ENCODE measurements at places on chromosomes 16 and 17.
A peak's percentile ranks its signal among the peaks of the same experiment; 100 is the strongest.

DNA sequence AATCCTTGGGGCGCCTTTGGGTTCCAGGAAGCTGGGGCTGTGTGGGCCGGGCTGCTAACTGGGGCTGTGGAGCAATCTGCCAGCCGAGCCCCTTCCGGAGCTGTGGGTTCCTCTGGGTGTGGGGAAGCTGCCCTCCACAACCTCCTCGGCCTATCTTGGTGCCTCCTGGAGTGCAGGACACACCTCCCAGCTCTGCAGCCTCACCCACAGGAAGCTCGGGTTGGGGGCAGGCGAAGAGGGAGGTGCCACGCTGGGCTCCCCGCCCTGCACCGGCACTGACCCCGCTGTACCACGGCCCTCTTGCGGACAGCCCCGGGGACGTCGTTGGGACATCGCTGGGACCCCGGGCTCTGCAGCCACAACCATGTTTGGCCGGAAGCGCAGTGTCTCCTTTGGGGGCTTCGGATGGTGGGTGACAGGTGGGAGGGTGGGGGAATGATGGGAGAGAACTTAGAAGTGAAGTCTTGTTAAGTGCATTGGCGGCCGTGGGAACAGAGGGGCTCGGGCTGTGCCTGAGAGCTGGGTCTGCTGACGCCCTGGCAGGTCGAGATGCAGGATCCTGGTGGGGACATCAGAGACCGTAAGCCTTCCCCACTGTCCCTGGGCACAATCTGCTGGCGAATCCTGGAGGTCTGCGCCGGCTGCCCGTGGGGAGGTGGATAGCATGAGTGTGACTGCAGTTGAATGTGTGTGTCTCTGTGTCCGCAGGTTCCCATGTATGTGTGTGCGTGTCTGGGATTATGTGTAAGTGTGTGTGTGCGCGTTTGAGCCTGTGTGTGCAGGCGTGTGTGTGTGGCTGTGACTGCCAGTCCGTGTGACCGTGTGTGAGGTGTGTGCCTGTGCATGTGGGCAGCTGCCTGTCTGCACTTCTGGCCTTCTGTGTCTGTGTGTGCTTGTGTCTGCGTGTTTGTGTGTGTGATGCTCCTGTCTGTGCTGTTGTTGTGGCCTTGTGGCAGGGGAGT lies at the start of gene RAP1GAP2:
Gene RAP1GAP2, plus strand, starts transcription at position 275 of the 962 bp plus-strand sequence. Its CDS starts 90 bp downstream, at position 365.
- DNase-seq = no peak

- DNase-seq = peak; percentile 97
These were observed 124.5 kb upstream of the ZFHX3 start for GRCh38 chr16:73172241-73172972.

DNA sequence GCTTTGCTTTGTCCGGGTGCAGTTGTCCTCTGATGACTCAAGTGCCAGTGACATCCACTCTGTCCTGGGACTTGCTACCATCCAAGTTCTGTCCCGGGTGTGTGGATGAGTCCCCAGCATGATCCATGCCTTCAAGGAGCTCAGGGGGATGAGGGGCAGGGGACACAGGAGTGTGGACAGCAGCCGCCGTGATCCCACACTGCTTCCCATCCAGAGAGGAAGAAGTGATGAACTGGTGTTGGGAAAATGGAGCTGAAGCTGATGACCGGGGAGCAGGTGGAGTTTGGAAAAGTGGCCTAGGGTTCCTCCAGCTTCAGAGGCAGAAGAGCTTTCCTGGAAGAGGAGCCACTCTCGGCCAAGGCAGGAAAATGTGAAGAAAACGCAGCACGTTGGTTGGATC lies 249.6 kb upstream of the TNRC6C start:
- no peak for DNase-seq

DNA sequence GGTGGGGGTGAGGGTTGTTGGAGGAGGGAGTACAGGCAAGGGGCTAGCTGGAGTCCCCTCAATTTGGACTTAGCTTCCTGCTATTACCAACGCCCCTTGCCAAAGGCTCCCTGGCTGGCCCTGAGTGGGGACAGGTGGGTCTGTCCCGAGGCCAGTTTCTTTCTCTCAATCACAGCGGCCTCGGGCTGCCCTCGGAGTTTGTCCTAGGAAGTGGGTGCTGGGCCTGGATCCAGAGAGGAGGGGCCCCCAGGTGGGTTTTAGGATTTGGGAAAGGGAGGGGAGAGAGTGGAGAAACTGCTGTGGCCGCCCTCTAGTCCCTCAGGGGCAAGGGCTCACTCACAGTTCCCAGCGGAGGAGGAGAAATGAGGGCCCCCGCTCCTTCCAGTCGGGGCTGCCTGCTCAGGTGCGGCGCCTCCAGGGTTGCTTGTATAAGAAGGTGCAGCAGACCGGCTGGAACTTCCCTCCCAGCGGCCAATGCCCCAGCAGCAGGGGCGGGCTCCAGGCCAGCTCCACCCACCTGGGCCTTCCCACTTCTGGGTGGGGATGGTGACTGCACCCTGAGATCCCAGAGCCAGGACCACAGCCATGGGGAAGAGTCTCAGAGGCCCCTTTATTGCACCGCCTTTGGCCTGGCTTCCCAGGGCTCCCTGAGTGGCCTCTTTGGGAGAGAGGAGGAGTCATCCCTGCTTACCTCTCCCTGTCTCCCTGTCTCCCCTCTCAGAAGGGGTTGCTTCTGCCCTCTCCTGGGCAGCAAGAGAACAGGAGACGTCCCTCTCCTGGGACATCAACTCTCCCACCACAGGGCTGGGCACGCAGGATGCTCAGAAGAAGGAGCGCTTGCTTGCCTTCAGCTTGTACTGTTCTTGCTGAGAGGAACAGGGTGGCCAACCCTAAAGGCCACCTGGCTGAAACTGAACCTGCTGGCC lies 112.0 kb upstream of the SMURF2 start:
- peak; percentile 47 for DNase-seq

Data from cardiac muscle cell (in vitro differentiated cells and primary cell).